CD8-positive, alpha-beta T cell (primary cell): ENCODE measurements at places on chromosomes 1 and 21. TPM values are rescaled to one million over a fixed set of nuclear protein-coding genes. Genes with fewer than 3 reads are reported as not detected.

Gene MR1
- total RNA-seq: 15.4 TPM

Gene LENEP
- not detected for total RNA-seq

Gene OR6N1
- not detected for total RNA-seq

Gene LCE1F
- not detected for total RNA-seq

Gene NR1I3
- total RNA-seq: not detected

Gene VPS13D
- 55.8 TPM for total RNA-seq

Gene GNB1
- total RNA-seq: 145 TPM

Gene PTGER3
- total RNA-seq: 0.08 TPM

Gene CNIH3
- 1.6 TPM for total RNA-seq

Gene GJC2
- 5.9 TPM for total RNA-seq

Gene INSRR
- 0.08 TPM for total RNA-seq

Gene CLCA4
- not detected for total RNA-seq

Gene ITLN1
- total RNA-seq: not detected

Gene ACKR1
- total RNA-seq: not detected

Gene S100A2
- not detected for total RNA-seq

Gene ITLN2
- total RNA-seq: not detected

Gene CDK18
- total RNA-seq: 4.0 TPM

Gene LIN28A
- not detected for total RNA-seq

Gene FAM78B
- not detected for total RNA-seq

Gene ATP1A4
- not detected for total RNA-seq

Gene TMEM240
- total RNA-seq: 1.0 TPM

Gene SHE
- not detected for total RNA-seq

Gene COA7
- 0.94 TPM for total RNA-seq

Gene LCA5L
- not detected for total RNA-seq

Gene LRRN2
- total RNA-seq: not detected

Gene CSDE1
- 774 TPM for total RNA-seq

Gene HENMT1
- 7.5 TPM for total RNA-seq

Gene CELA3A
- not detected for total RNA-seq
